A375 (cell line): ENCODE measurements at places on chromosomes 16 and 17. TPM values are rescaled to one million over a fixed set of nuclear protein-coding genes. Genes with fewer than 3 reads are reported as not detected.

MT1A gene
- total RNA-seq = not detected in 2 replicates

WFDC1 gene
- not detected in 2 replicates for total RNA-seq

ATP2A1 gene
- total RNA-seq = 0.53 and 1.2 TPM in 2 replicates

PGP gene
- total RNA-seq = 19.2 and 26.6 TPM in 2 replicates

KRTAP16-1 gene
- not detected in 2 replicates for total RNA-seq
